ENCODE measurements at places on chromosomes 13 and 19. TPM values are rescaled to one million over a fixed set of nuclear protein-coding genes. Genes with fewer than 3 reads are reported as not detected.

DNA sequence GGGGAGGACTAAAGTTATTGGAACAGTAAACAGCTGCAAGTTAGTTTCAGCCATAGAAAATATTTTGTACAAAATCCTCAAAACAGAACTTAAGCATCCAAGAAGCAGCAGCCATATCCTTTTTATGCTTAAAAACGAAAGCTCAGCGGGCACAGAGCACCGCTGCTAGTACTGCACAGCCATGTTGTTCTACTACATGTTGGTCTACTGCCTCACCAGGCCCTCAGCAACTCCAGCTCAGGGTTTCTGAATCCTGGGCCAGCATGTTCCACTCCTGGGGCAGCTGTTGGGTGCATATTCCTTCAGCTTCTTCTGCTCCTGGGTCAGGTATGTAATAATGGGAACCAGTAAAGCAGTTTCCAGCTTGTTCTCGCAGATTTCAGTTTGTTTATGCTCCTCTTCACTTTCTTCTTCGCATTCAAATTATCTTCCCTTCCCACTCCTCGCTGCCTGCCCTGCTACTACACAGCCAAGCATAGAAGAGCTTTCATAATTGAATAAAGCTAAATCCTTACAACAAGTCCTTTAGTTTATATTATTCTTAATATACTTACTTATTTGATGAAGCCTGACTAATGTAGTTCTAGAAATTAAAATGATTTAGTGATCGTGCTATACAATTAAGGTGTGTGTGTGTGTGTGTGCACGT is 820.5 kb upstream of the ATXN8OS start:
- no peak for DNase-seq

- peak; percentile 92 for DNase-seq
These were observed 1.7 kb downstream of the IRS2 start for GRCh38 chr13:109784590-109785140.

DNA sequence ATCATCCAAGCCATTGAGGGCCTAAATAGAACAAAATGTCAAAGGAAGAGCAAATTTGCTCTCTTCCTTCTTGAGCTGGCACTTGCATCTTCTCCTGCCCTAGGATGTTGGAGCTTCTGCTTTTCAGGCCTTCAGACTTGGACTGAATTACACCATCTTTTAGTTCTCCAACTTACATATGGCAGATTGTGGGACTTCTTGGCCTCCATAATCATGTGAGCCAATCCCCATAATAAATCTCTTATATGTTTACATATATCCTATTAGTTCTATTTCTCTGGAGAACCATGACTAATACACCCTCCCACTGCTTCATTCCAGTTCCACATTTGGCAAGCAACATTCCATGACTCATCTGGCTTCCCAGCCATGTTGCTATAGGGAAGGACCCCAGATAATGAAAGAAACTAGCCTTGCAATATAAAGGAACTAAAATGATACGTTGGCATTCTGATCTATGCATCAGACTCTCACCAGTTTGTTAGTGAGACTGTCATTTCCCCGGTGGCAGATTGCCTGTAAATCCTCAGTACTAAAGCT is 11.0 kb upstream of the ACOD1 start:
- peak; percentile 27 for DNase-seq

ODAD3 gene
- total RNA-seq = not detected

NECTIN2 gene
- total RNA-seq = 603 TPM
